Small intestine (tissue), 16 donors: ENCODE measurements at places on chromosomes 5 and 9.

GRCh38 chr5:154373729-154374179, 72.0 kb upstream of the SAP30L start:
- no peak for DNase-seq

DNA sequence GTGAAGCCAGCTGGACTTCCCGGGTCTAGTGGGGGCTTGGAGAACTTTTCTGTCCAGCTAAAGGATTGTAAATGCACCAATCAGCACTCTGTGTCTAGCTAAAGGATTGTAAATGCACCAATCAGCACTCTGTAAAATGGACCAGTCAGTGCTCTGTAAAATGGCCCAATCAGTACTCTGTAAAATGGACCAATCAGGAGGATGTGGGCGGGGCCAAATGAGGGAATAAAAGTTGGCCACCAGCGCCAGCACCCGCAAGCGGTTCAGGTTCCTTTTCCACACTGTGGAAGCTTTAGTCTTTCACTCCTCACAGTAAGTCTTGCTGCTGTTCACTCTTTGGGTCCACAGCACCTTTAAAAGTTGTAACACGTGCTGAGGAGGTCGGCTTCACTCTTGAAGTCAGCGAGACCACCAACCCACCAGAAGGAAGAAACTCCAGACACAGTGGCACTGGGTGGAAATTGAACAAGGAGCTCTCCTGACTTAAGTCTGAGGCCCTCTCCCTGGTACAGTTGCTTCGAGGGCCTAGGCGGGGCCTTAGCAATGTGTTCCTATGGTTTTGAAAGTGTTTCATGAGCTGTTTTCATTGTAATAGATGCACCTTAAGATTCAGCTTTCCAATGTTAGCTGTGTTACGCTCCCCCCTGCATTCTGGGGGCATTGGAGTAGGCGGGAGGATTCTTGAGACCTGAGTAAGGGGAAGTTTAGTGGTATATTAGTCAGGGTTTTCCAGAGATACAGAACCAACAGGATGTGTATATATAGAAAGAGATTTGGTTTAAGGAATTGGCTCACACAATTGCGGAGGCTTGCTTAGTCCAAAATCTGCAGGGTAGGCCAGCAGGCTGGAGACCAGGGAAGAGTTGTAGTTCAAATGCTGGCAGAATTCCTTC, 21.5 kb upstream of the MYO10 start:
- no peak for DNase-seq

- peak; percentile 25 for DNase-seq
Observed at GRCh38 chr5:107670932-107671741, at the start of gene EFNA5. TSS of gene EFNA5 (minus strand) at chr5:107670937.

- DNase-seq, result no peak
Observed at GRCh38 chr5:81067406-81067805, 107.2 kb downstream of the RASGRF2 start.

DNA sequence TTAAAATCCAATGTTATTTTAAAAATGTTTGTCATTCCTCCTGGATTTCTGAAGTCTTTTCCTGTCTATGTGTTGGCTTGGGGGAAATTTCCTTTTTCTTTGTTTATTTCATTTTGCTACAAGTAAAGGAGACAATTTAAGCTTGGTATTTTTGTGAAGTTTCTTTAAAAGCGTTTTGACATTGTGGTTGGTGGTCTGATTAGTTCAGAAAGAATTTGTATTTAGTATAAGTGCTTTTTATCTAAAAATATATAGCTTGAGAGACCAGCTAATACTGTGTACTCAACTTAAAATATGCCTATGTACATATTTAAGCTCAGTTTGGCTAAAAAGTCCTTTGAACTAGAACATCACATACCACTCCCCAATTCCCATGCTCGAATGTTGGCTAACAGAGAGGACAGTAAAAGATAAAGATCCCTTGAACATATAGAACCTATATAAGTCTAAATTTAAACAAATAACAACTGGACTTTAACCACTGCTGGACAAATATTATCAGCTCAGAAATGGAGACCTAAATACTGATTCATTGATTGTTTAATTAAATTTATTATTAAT, 237.6 kb downstream of the TLE4 start:
- DNase-seq, result no peak

GRCh38 chr5:43730832-43731342, 127.9 kb downstream of the NNT start:
- DNase-seq, result no peak

- DNase-seq, result no peak
Observed at GRCh38 chr5:1925111-1926070, 42.7 kb upstream of the IRX4 start.

DNA sequence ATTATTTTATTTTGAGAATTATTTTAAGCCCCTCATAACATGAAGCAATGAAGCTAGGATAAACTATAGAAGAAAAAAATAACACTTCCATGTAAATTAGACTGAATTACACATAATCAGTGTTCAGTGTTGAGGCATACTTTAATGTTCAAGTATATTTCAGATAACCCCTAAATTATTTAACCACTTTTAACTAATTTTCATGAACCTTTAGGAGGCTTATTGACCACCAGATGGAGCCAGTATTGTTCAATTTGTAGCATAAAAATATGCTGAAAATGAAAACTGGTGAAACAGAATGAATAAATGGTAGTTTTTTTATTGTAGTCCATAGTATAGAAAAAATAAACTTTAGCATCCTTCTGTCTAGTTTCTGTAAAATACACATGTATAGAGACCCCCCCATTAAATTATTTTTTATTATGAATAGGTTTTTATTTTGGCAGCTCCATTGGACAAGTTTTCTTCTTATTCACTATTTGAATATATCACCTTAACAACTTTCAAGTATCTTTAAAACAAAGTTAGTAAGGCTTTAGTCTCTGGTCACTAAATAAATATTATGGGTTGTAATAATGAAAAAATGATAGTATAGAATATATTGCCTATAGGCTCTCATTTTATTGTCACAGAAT, 190.1 kb downstream of the CWC27 start:
- no peak for DNase-seq

DNA sequence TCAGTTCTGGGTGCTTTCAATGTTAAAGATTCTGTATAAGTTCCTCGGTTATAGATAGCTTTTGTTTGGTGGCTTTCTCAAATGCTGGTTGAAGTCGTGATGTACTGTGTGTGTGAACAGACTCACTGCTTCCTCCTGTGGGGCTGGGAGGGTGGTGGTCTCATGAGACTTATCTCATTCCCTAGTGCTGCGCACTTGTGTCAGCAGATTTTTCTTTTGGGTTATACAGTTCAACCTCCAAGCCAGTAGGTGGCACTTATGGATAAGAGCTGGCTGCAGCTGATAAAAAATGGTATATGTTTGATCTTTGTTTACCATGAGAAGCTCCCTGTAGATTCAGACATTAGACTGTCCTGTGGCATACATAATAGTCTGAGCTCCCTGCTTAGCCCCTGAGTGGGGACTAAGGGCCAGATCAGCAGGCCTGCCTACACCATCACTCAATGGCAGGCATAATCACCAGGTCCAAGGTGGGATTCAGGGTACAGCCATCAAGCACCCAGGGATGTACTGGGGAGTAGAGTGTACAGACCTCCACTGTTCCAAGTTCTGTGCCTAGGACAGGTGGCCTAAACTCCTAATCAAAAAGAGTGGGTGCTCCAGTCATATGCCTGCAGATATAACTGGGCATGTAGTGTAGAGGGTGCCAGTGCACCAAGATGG, 174.2 kb downstream of the OXCT1 start:
- DNase-seq, result no peak
